ENCODE measurements at places on chromosomes 16 and 17.

- no peak for DNase-seq
These were observed 7.1 kb downstream of the PRSS53 start for GRCh38 chr16:31081428-31082351.

DNA sequence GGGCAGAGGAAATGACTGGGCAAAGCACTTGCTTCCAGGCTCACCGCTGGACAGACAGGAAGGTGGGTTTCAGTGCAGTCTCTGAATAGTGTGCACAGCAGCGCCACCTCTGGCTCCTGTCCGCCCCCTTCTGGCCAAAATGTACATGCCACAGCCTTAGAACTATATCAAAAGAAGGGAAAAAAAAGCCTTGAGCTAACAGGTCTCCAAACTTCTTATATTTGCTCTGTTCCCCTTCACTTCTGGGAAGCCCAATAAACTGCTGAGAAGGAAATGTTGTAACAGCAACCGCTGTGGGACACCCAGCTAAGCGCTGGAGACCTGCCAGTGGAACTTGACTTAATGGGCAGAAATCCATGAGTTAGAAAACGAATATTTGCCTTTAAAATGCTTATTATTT is 17.5 kb downstream of the COG7 start:
- DNase-seq = peak; percentile 57

- no peak for DNase-seq
These were observed 61.2 kb downstream of the MEAK7 start for GRCh38 chr16:84443166-84443802.

DNA sequence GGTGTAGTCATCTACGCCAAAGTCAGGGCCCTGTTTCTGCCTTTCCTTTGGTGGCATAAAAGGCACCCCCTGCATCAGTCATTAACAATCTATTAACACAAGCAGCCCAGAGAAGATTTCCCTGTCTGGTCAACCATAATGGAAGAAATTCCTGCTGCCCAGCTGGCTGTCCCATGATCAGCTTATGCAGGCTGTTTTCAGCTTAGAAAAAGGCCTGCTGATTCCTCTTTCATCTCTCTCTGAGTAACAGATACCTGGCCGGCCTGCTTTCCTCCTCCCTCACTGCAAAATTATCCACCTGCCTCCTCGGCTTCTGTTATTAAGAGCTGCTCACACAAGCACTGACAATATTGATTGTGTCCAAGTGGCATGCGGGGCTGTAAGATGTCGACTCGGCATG is 70.3 kb upstream of the MMP2 start:
- no peak for DNase-seq

DNA sequence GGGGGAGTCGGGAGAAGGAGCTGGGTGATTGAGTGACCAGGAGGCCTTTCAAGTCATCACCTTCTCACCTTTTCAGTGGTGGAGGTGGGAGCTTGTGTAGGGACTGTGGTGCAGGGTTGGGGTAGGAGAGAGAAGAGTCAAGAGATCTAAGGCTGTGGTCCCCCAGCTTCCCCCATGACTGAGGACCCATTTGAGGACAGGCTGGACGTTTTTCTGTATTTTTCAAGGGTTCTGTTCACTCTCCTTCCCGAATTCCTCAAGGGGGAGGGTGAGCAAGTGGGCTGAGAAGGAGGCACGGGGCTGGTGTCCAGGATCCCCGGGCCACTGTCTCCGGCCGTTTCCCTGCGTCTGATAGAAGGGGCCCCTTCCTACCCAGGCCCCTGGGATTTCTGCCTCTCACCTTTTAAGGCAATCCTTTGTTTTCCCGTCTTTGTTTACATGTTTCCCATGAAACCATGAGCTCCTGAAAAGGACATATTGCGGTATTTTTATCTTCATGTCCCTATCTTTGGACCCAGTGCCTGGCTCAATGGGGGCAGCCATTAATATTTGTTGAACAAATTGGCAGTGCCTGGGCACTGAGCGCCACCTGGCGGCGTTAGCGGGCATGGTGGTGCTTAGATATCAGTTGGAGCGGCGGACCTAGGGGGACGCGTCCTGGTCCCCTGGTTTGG is 9.2 kb upstream of the CD300A start:
- peak; percentile 33 for DNase-seq

DNA sequence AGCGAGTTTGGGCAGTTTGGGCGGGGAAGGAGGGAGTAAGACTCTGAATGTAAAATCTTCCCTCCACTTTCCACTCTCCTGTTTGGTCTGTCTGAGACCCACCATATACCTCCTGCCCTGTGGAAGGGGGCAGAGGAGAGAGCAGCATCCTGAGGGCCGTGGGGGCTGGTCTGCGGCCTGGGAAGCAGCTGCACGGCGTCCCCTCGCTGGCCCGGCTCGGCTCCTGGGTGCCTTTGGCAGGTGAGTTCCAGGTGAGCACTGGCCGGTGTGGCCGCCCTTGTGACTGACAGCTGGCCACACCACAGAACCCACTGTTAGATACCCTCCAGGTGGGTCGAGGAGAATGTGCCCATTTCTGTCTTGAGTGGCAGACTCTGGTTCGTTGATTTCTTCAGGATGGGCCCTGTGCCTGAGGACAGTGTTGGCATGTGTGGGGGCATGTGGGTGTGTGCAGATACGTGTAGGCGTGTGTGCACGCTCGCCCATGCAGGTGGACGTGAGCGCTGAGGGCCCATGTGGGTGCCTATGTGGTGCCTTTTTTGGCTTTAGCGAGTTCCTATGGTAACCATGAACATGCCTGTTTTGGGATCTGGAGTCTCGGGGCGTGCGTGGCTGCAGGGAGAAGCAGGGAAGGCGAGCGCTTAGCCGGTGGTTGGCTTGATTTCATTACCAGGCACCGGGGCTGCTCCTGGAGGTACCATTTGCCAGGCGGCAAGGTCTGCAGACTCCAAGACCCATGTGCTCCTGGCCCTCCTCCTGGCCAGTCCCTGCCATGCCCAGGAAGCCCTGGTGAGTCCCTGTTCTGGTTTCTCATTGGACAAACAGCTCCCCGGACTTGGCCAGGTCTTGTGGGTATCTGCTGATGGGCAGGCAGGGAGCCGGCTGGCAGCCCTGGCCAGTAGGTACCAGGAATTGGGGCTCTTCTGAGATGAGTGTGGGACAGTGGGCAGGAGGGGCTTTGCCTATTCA is 12.4 kb downstream of the RAP1GAP2 start:
- no peak for DNase-seq

DNA sequence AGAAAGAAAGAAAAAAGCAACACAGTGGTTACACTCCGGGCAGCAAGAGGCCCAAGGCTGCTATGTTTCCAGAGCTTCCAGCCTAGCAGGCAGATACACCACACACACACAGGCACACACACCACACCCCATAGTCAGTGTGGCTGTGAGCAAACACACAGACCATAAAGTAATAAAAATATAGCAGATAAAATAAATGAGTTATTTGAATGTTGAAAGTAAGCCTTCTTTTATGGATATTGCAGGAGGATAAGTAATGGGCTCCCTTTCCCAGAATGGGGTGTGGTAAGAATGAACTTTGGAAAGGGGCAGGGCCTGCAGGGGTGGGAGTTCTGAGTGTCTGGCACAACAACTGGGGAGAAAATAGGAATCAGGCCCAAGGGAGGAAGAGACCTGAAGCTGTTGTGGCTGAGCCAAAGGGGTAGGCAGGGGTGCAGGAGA is 4.8 kb upstream of the CDK5RAP3 start:
- DNase-seq = no peak

DNA sequence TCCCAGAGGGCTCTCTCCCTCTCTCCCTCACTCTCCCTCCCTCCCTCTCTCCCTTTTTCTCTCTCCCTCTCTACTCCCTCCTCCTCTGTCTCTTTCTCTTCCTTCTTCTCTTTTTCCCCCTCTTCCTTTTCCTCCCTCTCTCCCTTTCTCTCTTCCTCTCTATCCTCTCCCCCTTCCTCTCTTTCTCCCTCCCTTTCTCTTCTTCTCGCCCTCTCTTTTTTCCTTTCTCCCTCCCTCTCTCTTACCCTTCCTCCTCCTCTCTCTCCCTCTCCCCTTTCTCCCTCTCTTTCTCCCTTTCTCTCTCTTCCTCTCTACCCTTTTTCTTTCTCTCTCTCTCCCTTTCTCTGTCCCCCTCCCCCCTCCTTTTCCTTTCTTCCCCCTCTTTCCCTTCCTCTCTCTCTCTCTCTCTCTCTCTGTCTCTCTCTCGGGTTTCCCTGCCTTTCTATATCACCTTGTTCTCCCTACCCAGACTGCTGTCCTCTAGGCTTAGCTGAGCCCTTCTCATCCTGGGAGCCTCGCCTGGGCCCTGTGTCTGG is 25.8 kb upstream of the TMEM220 start:
- DNase-seq = no peak

DNA sequence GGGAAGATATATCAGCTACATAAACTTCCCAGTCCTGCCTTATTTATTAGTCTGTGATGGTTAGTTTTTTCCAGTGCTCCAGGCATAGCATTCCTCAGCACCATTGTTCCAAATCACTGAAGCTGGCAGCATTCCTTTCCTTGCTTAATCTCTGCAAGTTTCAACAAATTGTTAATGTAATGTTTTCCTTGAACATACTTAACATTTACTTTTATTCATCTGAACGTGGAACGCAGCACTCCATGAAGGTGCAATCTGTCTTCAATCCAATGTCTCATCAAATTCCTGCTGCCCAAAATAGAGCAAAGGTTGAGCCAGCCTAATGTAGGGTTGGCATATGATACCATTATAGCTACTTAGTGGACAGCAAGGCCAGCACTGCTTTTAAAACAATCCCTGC is 441.1 kb upstream of the RBFOX1 start:
- peak; percentile 77 for DNase-seq

All from RCC 7860 (cell line).